Activated gamma-delta T cell treated with Interleukin-2 at 50 U/mL for 16 hours (primary cell): ENCODE measurements at places on chromosomes 16 and 17.

DNA sequence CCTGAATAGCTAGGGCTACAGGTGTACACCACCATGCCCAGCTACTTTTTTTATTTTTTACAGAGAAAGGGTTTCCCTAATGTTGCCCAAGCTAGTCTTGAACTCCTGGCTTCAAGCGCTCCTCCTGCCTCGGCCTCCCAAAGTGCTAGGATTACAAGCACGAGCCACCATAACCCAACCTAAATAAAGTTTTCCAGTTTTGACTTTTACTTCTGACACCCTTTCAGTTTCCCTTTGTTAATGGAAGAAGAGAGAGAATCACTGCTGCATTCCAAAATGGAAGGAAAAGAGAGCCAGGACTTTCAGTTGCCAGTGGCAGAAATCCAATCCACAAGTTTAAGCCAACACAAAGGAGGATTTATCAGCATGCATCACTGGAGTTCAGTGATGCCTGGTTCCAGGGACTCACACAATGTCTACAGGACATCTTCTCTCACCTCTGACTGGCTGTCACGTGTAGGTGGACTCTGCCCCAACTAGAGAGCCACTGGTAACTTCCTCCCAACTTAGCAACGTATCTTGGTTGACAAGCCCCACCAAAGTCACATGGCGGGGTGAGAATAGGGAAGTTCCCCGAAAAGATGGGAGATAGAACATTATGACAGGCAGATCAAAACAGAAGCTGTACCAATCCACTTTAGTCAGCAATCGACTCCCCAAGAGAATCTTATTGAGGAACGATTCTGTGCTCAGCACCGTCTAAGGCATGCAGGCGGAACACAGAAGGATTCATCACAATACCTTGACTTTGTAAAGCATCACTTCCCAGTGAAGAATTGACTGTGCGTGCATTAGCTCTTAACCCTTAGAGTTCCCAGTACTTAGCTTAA, 46.5 kb downstream of the GAS7 start:
- no peak for DNase-seq

GRCh38 chr17:82065638-82066303, at the start of gene DUS1L:
Gene DUS1L (minus strand): TSS chr17:82065804. CDS start chr17:82065059, 745 bp downstream.
- peak; percentile 64 for DNase-seq

GRCh38 chr16:67200491-67200890, 1.6 kb downstream of the ELMO3 start:
- no peak for DNase-seq

DNA sequence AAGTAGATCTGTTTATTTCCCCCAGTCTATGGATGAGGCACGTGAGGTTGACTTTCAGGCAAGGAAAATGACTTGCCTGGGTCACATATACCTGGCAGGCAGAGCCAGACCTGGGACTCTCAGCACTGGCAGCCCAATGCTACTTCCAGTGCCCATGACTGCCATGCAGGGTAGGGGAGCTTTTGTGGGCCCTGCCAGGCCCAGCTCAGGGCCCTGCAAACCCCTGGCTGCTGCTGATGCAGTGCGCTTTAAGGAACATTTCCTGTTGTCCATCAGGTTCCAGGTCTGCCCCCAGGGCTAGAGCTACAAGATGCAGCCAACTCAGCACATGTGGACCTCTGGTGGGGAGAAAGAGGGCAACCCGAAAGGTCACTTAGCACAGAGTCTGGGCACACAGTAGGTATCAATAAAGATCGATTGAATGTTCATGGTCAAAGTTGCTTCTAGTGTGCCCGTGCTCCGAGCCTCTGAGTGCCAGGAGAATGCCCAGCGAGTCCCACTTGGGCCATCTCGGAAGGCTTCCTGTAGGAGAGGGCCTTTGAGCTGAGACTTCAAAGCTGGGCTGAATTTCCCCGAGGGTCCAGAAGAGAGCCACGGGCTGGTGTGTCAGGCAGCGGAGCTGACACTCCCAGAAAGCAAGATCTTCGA, 513 bp upstream of the TBX21 start:
- peak; percentile 6 for DNase-seq

GRCh38 chr17:74928786-74929185, 4.7 kb downstream of the OTOP2 start:
- DNase-seq = no peak

DNA sequence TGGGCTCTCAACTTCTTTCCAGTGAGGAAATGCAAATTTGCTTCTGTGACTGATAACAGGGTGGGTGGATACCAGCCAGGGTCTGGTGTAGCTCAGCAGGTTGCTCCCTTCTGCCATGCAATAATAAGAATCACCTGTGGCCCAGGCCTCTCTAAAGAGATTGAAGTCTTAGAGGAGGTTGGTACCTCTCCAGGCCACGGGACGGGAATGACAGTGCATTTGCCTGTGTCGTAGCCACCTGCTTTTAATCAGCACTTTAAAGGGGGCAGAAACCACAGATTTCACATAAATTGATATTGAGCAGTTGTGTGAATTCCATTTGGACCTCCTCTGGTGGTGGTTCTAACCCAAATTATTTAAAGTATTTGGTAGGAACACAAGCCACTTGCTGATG, 246.9 kb downstream of the PRKCA start:
- no peak for DNase-seq

DNA sequence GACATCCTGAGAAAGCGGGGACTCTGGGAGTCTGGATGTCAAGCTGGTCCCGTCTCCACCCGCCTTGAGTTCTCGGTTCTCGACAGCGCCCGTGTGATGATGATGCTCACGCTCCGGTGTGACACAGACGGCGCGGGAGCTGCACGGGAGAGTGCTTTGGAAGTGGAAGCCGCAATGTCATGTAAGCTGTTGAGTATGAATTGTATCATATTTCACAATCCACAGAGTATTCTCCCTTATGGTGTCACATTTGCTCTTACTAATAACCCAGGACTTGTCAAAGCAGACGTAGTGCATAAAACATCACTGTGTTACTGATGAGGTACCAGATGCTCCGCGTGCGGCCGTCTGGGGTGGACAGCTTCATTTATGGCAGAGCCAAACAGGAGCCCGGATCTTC, 217.5 kb upstream of the CHMP6 start:
- no peak for DNase-seq

GRCh38 chr17:39938140-39938869, 10.8 kb downstream of the LRRC3C start:
- no peak for DNase-seq

GRCh38 chr17:44327715-44328449, 3.3 kb upstream of the SLC25A39 start:
- no peak for DNase-seq

DNA sequence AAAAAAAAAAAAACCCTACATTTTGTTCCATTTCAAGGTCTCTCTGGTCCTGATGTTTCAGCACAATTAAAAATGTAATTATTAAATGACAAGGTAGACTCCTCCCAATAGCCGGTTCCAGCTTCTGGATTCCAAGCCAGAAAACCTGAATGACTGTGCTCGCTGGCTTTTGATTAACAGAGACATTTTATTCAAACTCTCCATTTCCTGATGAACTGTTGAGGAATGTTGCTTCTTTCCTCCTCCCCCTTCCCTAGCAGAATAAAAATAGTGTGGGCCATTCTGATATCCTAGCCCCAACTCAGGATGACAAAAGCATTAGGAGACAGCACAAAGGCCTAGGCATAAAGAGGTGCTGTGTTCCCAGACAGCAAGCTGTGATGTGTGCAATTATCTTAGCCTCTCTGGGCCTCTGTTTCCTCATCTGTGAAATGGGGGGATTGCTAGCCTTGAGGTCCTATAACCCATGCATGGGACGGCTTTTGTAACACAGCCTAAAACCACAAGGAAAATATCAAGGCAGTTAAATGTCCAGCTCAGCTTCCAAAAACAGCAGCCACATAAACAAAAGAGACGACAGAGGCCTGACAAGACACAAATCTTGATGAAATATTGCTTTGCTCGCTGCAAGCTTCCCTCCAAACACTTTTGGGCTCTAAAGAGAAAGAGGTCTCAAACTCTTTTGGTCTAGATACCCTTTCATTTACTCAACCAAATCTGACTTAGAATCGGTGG, 127.2 kb upstream of the RCVRN start:
- DNase-seq = no peak

GRCh38 chr17:77867976-77868713, 90.4 kb upstream of the TNRC6C start:
- DNase-seq = no peak
